Activated T-helper 1 cell treated with anti-CD3 and anti-CD28 coated beads, Interleukin-2, amount 50 U/mL, for 16 hours (primary cell): ENCODE measurements at places on chromosomes 3 and 15.

DNA sequence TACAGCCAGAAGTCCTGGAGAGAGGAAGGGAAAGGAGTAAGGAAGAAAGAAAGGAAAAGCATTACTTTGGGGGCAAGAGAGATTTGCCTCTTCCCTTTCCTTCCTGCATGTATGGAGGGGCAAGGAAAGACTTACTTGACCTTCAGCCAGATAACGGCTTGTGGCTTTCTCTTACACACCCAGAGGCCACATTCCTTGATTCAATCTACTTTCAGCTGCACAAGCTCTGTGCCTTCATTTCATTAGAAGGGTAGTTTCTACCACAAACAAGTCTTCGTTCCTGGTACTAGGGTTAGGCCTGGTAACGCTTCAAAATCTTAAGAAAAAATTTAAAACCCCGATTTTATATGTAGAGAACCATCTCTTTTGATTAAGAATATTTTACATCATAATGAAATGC is 835.9 kb downstream of the TUSC7 start:
- no peak for DNase-seq

GRCh38 chr3:10011631-10012030 is 14.6 kb upstream of the FANCD2 start:
- DNase-seq = no peak

GRCh38 chr3:162678941-162679340 is 1182.3 kb downstream of the OTOL1 start:
- no peak for DNase-seq

GRCh38 chr3:112897791-112898190 is 51.1 kb upstream of the CD200R1L start:
- DNase-seq = no peak

GRCh38 chr3:81339040-81339845 is 422.2 kb downstream of the GBE1 start:
- no peak for DNase-seq

- DNase-seq = no peak
Observed at GRCh38 chr3:43994657-43995546, 246.8 kb upstream of the TOPAZ1 start.

- DNase-seq = no peak
Observed at GRCh38 chr3:162632672-162633071, 1136.1 kb downstream of the OTOL1 start.

GRCh38 chr15:58447271-58448010 is 15.7 kb downstream of the LIPC start:
- no peak for DNase-seq

DNA sequence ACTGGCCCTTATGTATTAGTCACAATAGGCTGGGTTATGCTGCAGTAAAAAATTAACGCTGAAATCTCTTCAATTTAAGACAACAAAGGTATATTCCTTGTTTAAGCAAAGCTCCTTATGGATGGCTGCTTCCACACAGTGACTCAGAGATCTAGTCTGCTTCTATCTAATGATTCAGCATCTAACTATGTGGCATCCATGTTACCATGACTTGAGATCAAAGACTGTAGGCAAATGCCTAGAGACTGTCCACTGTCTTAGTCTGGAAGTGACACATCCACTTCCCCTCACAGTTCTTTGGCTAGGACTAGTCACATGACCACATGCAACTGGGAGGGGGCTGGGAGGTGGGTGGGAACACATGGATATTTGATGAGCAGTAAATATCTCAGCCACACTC is 61.3 kb upstream of the PSMD6 start:
- DNase-seq = no peak

GRCh38 chr3:50089609-50089945 is 858 bp downstream of the RBM5 start:
- DNase-seq = no peak

- no peak for DNase-seq
Observed at GRCh38 chr3:64220161-64220914, 4.9 kb downstream of the PRICKLE2 start.

- no peak for DNase-seq
Observed at GRCh38 chr3:124352149-124352539, 360.2 kb upstream of the ROPN1 start.

DNA sequence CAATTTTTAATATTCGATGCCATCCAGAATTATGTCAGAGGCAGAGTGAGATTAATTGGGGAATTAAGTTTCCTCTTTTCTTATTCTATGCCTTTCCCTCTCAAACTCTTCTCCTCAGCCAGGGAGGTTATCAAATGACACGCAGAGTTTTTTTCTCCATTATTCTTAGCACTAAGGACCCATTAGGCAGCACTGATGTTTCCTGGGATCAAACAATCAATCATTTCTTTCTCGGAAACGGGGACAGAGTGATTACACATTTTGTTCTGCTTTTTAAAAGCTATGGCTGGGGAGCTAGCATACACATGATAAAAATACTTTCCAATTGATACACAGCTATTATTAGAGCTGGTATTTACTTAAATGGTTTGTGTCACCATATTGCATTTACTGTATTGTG is 35.3 kb upstream of the PSMD6 start:
- DNase-seq = no peak

DNA sequence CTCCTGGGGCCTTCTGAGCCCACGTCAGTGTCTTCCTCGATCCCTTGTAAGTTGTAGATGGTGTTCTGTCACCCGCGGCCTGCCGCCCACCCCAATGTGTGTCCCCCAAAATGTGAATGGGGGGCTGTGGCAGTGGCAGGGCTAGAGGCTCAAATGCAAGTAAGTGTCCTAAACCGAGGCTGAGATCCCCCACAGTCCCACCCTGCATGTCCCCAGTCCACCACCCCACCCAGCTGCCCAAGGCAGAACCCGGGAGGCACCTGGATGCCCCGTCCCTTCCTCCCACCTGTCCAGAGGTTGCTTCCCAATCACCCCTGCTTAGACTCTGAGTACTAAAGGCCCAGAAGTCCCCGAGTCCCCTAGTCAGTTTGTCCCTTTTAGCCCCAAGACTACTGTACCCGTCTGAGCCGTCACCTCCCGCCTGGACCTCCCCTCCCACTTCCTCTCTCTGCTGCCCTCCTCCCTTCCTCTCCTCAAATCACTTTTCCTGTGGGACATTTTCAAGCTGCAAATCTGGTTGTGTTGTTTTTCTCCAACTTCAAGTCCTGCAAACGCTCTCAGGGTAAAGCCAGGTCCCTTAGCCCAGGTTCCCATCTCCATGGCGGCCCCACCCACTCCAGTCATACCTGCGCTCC is 11.8 kb upstream of the PLXND1 start:
- DNase-seq = no peak

GRCh38 chr3:183626877-183627594 is 8.4 kb upstream of the KLHL24 start:
- no peak for DNase-seq

DNA sequence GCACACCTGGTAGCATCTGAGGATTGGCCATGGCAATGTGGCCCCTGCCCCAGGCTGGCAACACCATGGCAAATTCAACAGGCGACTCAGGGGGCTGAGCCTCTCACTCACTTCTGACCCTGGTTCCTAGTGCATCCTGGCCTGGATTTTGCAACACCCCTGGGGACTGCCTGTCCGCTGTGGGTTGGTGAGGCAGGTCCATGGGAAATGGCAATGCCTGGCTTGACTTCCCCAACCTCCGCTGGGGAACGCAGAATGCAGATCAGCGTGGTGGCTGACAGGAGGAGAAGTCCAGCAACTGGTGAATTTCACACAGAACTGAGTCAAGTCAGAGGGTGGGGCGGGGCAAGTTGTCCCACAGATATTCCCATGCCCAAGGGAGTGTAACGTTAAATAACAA is 3.9 kb upstream of the PSTPIP1 start:
- no peak for DNase-seq

- DNase-seq = no peak
Observed at GRCh38 chr3:158226429-158226828, 116.5 kb downstream of the RSRC1 start.

GRCh38 chr15:74034206-74034755 is 39.8 kb downstream of the PML start:
- no peak for DNase-seq

DNA sequence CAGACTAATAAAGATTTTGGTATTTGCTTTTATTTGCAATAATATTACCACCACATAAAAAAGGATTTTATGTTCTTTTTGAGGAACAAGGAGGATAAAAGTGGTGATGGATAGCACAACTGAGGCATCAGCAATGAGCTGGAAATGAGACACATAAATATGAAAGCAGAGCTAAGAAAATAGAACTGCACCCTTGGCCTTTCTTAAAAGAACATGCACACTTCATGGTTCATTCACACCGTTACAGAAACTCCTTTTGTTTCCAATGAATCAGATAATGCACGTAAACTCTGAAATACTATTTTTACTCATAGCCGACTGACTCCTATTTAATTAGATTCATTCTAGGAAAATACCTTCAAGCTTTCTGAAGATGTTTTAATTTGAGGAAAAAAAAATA is 19.9 kb upstream of the DPH6 start:
- DNase-seq = no peak
